ENCODE measurements at places on chromosomes 3 and 15. TPM values are rescaled to one million over a fixed set of nuclear protein-coding genes. Genes with fewer than 3 reads are reported as not detected.

GRCh38 chr3:109640146-109640652 is 302.9 kb upstream of the DPPA4 start:
- H3K4me1 ChIP-seq, result peaks cover 50% of the 10 kb centered on the region
- H3K36me3 ChIP-seq, result no peaks in the 10 kb centered on the region
- no peaks in the 10 kb centered on the region for H3K27me3 ChIP-seq

ACSBG1 gene
- not detected for total RNA-seq

OR4M2 gene
- not detected for total RNA-seq

TMEM207 gene
- total RNA-seq, result not detected

LSAMP gene
- total RNA-seq, result not detected

Data from HFFc6 (cell line).